Motor neuron (in vitro differentiated cells): ENCODE measurements at places on chromosomes 16 and 17. TPM values are rescaled to one million over a fixed set of nuclear protein-coding genes. Genes with fewer than 3 reads are reported as not detected.

Gene CCDC78
- total RNA-seq = 3.2 and 3.7 TPM in 2 replicates

Gene SNX20
- 0.15 and 0.17 TPM in 2 replicates for total RNA-seq

Gene BRIP1
- total RNA-seq = 11.9 and 12.4 TPM in 2 replicates

Gene CLEC19A
- 0.16 TPM in 1 of 2 replicates, not detected in the other for total RNA-seq

Gene ITGB3
- total RNA-seq = 0.11 and 0.25 TPM in 2 replicates

Gene GAS7
- 4.1 and 4.4 TPM in 2 replicates for total RNA-seq
